Heart left ventricle (tissue), 16 donors: ENCODE measurements at places on chromosomes 5 and 9.

DNA sequence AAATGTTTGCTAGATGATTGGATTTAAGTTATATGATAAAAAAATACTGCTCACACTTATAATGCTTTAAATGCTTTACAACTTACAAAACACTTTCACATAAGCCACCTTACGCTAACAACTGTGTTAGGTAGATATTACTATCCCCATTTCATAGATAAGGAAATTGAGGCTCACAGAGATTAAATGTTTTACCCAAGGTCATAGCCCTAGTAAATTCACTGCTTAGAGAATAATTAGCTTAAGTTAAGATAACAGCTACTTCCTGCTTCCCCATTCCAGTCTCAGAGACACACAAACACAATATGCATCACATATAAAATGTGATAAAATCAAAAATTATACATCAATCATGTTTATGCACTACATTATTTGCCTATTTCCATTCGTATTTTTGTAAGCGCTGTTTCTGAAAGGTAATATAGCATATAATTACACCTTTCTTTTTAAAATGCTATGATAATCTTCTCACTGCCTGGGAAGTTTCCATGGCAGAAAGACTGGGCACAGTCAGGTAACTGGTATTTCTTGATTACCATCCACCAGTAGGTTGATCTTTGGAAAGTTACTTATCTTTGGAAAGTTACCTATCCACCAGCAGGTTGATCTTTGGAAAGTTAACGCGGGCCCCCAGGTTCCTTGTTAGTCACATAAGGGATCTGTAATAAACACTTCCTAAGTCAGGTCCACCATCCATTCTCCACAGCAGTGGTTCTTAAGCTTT, 101.1 kb downstream of the NFIB start:
- no peak for DNase-seq

- DNase-seq, result no peak
These were observed 108.6 kb upstream of the SH3GL2 start for GRCh38 chr9:17470036-17470813.

DNA sequence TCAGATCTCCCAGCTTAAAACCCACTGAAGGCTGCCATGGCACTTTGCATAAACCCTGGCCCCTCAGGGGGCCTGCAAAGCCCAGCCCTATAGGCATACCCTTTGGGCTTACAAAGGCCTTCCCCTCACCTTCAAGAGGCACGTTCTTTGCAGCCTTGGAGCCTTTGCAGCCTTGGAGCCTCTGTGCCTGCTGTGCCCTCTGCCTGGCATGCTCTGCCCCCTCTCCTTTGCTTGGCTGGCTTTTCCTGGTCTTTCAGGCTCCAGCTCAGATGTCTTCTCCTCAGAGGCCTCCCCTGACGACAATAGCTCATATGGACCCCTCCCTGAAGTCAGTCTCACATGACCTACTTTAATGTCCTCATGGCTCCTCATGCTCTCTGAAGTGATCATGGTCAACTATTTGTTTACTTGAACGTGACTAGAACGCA, 60.3 kb downstream of the CXXC5 start:
- no peak for DNase-seq

- DNase-seq, result no peak
These were observed 132.1 kb downstream of the COL23A1 start for GRCh38 chr5:178458140-178458539.

DNA sequence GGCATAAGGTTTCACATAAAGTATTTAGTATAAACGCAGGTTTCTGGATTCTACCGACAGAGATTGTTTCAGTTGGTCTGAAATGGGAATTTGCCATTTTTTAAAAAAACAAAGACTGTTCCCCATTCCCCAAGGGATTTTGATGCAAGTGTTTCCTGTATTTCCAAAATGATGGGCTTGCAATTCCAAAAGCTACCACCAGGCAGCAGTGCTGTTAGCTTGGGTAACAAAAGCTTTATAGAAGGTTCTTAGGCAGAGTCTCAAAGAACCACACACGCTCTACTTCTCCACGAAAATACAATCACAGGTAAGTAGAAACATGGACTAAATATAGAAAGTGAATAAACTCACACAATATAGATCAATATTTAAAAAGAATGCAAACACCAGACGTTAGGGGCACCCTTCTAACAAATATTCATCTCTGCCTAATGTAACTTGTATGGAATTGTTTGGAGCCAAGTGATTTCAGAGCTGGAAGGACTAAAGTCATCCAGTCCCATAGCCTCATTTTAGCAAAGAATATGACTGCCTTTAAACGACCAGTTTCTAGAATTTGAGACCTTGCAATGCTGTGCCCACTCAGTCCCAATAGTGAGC, 154.3 kb downstream of the SPOCK1 start:
- DNase-seq, result no peak

DNA sequence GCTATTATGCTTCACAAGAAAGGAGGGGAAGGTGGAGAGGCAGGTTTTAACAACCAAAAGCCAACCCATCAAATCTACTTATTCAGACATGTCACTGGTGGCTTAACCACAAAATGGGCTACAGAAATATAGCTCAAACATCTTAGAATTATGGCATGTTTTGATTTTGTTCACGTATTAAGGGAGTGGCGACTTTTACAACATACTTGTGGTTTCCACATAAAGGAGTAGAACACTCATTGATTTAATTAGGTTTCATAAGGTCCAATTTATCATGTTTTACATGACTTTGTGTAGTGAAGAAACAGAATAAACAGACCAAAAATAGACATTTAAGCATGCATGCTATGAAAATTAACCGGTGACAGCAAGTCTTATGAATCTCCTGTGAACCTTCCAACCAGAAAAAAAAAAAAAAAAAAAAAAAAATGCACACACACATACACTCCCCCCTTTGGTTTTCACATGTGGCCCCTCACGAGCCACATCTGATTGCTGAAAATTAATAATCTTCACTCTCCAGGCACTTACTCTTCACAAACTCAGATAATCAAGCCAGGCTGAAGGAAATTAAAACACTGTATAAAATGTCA, 5.4 kb downstream of the ZNF608 start:
- no peak for DNase-seq

DNA sequence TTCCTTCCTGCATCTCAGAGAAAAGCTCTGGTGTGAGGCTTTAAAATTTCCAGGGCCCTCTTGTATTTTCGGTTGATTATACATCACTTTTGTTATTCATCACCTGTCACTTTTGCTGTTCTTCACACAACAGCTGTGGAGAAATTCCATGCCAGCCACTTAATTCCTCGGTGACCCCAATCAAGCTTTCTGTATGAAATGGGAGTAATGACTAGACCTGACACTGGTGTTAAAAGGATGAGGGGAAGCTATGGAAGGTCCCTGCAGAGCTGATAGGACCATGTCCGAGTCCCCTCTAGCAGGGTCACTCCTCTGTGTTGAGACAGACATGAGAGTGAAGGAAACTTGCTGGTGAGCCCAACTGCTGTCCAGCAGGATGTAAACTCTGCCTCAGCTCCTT, 59.7 kb downstream of the GPR21 start:
- no peak for DNase-seq

DNA sequence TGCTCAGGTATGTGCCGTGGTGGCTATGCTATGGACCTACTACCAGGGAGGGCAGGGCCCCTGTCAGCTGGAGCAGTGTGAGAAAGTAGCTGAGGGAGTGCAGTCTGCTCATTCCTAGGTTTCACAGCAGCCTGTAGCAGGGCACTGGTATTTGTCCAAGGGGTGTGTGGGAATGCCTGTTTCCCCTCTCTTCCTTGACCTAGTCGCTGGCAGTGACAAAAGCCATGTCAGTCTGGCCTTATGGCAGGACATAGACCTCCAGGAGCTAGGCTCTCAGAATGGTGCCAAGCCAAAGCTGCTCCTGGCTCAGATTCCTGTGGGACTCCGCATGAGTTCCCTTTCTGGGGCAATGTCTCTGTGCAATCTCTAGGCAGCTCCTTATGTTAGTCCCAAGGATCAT, 253.9 kb upstream of the TYRP1 start:
- no peak for DNase-seq

DNA sequence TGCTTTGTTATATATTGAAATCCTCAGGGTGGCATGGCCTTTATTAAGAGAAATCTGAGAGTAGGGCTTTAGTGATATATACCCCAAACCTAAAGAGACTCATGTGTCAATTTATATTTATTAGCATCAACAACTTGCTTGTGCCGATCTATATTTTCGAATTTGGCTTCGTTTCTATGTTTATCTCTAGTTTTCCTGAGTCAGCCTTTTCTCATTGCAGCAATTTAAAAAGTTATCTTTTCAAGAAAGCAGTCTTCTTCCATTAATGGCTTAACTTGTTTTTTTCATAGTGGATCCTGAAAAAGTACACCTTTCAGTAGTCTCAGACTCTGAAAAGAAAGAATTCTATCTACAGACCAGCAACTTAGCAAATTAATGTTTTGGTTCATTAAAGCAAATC, 99.9 kb upstream of the KCNN2 start:
- DNase-seq, result no peak

GRCh38 chr9:11551106-11551505, 938.3 kb upstream of the PTPRD start:
- no peak for DNase-seq

DNA sequence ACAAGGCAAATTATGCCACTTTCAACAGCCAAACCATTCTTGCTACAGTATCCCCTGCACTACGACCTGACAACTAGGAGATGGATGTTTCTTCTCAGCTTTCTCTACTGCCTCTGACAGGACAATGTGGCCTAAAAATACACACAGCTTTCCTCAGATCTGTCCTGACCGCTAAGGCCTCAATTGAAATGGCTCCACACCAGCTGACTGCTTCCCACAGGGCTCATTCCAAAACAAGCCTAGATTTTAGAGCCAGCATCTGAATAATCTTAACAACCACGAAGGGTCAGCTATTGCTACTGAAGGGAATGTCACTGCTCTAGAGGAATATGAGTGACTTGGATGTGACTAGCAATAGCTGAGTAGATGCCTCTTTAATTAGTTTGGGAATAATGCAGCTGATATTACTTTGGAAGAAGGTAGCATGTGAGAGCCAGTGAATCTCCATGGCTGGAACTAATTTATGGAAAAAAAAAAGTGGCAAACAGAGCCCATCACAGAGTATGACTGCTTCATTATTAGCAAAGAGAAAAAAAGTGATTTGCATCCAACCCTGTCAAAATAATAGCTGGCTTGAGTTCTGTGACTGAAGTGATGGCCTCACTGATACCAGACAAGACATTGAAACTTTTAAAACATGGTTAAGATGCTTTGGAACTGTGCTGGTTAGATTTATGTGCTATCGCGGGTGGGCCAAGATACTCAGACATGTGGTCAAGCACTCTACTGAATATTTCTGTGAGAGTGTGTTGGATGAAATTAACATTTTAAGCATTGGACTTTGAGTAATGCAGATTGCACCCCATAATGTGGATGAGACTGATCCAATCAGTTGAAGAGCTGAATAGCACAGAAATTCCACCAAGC, 450.2 kb downstream of the NR2F1-AS1 start:
- no peak for DNase-seq

DNA sequence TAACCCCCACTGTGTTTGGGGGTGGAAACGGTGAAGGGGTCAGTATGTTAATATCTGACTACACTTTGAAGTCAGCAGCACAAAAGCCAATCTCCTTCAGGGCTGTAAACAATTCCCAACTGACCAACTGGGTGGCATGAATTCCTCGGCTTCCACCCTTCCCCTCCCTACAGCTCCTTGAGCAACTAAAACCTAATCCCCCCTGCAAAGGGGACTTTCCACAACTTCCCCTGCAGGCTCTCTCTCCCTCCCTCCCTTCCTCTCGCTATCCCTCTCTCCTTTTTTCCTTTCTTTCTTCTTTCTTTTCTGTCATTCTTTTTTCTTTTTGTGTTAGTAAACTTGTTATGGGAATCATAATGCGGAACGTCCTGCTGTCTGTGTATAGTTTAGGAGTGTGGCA, 65.1 kb upstream of the PTCH1 start:
- no peak for DNase-seq

GRCh38 chr5:61205013-61205412, 42.7 kb upstream of the SMIM15 start:
- no peak for DNase-seq

- no peak for DNase-seq
These were observed 77.8 kb upstream of the CCDC112 start for GRCh38 chr5:115374057-115374775.
